D721Med (cell line): ENCODE measurements at places on chromosomes 7 and 10.

GRCh38 chr10:60646966-60647796 is 131.1 kb upstream of the CDK1 start:
- no peak for DNase-seq

GRCh38 chr10:6406220-6407033 is 173.6 kb downstream of the PRKCQ start:
- DNase-seq: no peak

- DNase-seq: no peak
Observed at GRCh38 chr10:124670849-124671248, 73.3 kb downstream of the FAM53B start.

GRCh38 chr10:31833753-31834152 is 94.9 kb downstream of the ARHGAP12 start:
- no peak for DNase-seq

DNA sequence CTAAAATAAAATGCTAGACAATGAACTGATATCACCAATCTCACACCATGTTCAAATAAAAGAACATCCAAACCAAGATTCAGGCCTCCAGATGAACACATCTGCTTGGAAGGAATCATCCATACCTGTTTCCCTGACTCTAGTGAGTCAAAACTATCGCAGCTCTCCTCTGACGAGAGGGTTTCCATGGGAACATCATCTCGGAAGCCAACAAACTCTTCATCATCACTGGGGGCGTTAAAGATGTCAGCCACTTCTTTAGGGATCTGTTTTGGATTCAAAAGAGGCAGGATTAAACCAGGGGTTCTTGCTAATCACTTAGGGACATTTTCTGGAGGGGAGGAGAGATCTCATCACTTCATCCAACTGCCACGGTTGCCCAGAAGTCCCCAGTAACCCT is 29.1 kb downstream of the CDCA7L start:
- no peak for DNase-seq

DNA sequence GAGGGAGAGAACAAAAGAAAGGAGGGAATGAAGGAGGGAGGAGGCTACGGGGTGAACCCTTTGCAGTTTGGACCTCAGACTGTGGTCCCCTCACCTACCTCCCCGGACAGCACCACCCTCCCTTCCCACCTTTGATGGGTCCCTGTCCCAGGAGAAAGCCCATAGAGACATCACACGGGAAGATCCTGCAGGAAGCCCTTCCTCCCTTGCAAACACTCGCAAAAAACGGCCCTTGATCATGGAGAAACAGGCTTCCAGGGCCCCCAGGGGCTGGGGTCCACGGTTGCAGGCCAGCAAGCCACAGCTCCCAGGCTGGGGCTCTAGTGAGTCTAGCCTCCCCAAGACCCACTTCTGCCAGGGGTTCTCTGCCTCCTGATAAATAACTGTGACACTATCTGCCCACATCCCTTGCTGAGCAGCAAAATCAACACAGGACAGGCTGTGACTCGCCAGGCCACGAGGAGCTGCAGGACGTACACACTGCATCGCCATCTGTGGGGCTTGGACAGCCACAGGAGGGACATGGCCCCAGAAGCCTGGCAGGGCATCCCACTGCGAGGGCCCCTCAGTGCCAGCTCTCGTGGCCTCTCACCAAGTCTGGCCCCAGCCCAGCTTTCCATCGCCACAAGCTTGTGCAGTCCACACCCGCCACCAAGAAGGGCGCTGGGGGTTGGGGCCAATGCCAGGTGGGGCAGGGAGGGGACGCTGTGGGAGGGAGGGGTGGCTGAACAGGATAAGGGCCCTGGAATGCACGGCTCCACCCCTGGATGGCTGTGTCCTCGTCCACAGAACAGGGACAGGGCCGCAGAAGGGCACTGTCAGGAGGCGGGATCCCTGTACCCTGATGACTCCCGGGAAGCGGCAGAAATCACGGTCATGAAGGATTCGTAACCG is 34.2 kb downstream of the PDGFA start:
- no peak for DNase-seq

DNA sequence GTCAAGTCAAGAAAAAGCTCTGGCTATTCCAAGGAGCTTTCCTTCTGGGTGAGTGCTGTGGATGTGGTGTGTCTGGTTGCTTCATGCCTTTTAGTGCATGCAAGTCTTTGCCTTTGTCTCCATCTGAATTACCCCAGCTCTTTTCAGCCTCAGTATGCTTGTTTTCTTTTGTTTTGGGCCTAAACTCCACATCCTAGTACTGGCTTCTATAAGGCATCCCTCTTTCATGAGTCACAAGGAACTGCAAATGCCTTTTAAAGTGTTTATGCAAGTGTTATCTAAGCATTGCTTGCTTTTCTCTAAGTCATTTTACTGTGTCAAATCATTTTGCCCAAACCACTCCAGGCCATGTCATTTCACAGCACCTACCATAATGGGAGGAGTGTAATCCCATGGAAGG is 132.1 kb downstream of the PLCE1 start:
- no peak for DNase-seq
